ENCODE measurements at places on chromosomes 5 and 9. TPM values are rescaled to one million over a fixed set of nuclear protein-coding genes. Genes with fewer than 3 reads are reported as not detected.

DNA sequence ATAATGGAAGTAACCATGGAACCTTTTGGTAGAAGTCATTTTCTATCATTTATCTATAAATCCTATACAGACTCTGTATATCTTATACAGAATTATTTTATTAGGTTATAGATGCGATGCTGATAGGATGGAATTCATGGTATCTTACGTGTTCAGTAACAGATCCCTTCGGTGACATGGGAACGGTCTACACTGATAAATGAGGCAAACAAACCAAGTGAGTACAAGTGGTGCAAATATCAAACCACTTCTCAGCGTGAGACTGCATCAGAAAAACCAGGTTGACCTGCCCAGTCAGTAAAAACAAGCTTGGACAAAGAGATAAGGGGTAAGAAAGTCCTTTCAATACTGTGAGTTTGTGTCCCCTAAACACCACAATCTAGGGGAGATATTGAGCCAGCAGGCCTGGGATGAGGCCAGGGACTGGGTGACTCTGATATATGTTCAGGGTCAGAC lies 215.5 kb downstream of the GAPVD1 start:
- peaks cover 39% of the 10 kb centered on the region for H3K36me3 ChIP-seq
- peaks cover 4% of the 10 kb centered on the region for H3K4me1 ChIP-seq
- DNase-seq, result no peak
- H3K4me3 ChIP-seq, result no peak overlapping the region

- peak within 1 kb of the TSS; percentile 72 for H3K4me3 ChIP-seq
- H3K27ac ChIP-seq, result peak within 1 kb of the TSS; percentile 70
- H3K36me3 ChIP-seq, result no peaks in the 10 kb centered on the region
- peaks cover 40% of the 10 kb centered on the region for H3K4me1 ChIP-seq
- peak; percentile 32 for DNase-seq
Measured at GRCh38 chr9:4666042-4666699, at the start of gene SPATA6L. TSS of gene SPATA6L (minus strand) at chr9:4666480. CDS start at chr9:4666250, 230 bp downstream.

DNA sequence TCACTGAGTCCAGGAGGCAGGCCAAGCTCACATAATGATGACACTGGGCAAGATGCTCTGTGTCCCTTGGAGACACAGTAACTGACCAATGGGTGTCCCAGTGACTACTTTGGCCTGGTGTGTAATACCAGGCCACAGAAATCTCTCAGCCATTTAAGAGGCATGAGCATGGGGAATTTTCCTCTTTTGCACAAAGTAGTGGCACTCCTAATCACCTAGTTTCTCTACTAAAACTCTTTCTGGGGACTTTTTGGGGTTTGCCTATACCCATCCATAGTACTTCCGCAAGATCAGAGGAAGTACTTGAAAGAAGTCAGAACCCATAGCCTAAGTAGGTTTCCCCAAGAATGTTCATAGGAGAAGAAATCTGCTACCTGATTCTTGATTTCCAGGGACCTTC lies 161.9 kb downstream of the ARSB start:
- H3K36me3 ChIP-seq, result no peaks in the 10 kb centered on the region
- no peaks in the 10 kb centered on the region for H3K4me1 ChIP-seq
- no peak for DNase-seq
- H3K27ac ChIP-seq, result no peak overlapping the region
- no peaks in the 10 kb centered on the region for H3K27me3 ChIP-seq

GRCh38 chr5:134574521-134574920 lies 49.1 kb downstream of the JADE2 start:
- no peaks in the 10 kb centered on the region for H3K27me3 ChIP-seq
- DNase-seq, result no peak
- H3K4me3 ChIP-seq, result no peak overlapping the region
- H3K4me1 ChIP-seq, result peaks cover 36% of the 10 kb centered on the region
- H3K27ac ChIP-seq, result peak overlapping the region; percentile 70

DNA sequence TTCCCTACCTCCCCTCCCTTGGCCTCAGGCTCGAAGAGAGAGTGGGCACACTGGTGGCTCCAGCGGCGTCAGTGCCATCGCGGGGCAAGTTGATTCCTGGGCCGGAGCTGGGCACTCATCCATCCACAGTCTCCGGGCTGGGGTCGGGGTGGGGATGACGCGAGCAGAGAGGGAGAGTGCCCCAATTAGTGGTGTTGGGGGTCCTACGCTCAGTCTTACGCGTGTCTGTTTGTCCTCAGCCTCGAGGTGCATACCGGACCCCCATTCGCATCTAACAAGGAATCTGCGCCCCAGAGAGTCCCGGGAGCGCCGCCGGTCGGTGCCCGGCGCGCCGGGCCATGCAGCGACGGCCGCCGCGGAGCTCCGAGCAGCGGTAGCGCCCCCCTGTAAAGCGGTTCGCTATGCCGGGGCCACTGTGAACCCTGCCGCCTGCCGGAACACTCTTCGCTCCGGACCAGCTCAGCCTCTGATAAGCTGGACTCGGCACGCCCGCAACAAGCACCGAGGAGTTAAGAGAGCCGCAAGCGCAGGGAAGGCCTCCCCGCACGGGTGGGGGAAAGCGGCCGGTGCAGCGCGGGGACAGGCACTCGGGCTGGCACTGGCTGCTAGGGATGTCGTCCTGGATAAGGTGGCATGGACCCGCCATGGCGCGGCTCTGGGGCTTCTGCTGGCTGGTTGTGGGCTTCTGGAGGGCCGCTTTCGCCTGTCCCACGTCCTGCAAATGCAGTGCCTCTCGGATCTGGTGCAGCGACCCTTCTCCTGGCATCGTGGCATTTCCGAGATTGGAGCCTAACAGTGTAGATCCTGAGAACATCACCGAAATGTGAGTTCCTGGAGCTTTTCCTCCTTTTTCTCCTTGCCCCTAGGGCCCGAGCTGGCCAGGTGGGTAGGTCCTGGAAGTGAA lies 861 bp downstream of the NTRK2 start:
- H3K27ac ChIP-seq, result no peak overlapping the region
- no peak for DNase-seq
- peaks cover 14% of the 10 kb centered on the region for H3K4me1 ChIP-seq
- peaks cover 25% of the 10 kb centered on the region for H3K27me3 ChIP-seq
- no peak overlapping the region for H3K4me3 ChIP-seq

GRCh38 chr5:15807871-15808270 lies 307.9 kb downstream of the FBXL7 start:
- H3K36me3 ChIP-seq, result no peaks in the 10 kb centered on the region
- DNase-seq, result peak; percentile 10
- H3K4me1 ChIP-seq, result no peaks in the 10 kb centered on the region
- H3K27me3 ChIP-seq, result no peaks in the 10 kb centered on the region

DNA sequence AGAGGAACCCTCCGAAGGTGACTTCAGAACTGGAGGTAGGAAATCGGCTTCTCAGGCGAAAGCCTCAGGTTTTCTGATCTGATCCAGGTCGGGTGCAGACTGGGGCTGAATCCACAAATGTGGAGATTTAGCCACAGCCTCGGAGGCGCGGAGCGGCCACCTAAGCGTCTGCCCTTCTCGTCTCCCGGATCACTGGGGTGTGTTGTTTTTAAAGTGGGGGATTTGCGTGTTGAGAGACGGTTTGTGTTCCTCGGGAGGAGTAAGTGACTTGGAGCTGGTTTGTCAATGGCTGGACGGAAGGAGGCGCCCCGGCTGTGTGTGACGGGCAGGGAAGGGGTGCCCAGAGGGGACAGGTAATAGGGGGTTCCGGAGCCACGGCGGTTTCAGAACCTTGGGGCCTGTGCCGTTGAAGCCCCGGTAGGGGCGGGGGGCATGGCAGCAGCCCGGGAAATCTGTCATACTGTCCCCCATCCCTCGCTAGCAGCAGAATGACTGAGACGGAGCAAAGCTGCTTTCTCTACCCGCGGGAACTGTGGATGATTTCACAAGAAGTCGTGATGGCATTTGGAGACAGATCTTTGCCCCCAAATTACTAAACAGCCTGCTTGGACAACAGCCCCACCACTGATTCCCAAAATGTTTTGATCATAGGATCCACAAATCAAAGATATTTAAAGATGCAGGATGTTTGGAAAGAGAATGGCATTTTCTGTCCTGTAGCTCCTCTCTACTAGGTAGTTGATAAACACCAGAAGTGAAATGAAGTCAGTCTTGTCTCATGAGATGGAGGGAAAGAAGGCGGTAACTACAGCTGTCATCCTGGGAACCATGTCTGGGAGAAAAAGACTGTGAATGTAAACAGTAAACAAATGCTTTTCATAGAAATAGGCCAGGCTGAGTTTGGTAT lies 216.5 kb downstream of the PDZD2 start:
- H3K27me3 ChIP-seq, result no peaks in the 10 kb centered on the region
- peak overlapping the region; percentile 49 for H3K27ac ChIP-seq
- peak; percentile 48 for DNase-seq
- no peaks in the 10 kb centered on the region for H3K36me3 ChIP-seq
- H3K4me3 ChIP-seq, result peak overlapping the region; percentile 76
- peaks cover 11% of the 10 kb centered on the region for H3K4me1 ChIP-seq

DNA sequence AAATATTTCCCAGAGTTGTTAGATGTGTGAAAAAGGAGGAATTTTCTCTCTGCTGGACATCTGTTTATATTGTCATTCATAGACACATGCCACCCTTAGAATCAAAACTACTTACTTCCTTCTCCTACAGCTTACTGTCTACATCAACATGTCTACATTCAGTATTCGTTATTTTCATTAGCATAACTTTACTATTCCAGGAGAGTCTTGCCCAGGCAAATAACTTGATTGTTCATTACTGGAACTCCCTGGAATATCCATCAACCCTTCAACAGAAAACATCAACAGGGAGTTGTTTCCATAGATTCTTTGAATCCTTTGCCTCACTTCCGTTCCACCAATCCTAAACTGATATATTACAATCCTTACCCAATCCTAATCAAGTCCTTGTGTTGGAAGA lies 457.5 kb upstream of the ZNF608 start:
- no peaks in the 10 kb centered on the region for H3K27me3 ChIP-seq
- no peaks in the 10 kb centered on the region for H3K36me3 ChIP-seq
- no peaks in the 10 kb centered on the region for H3K4me1 ChIP-seq
- no peak overlapping the region for H3K27ac ChIP-seq
- DNase-seq, result no peak

DNA sequence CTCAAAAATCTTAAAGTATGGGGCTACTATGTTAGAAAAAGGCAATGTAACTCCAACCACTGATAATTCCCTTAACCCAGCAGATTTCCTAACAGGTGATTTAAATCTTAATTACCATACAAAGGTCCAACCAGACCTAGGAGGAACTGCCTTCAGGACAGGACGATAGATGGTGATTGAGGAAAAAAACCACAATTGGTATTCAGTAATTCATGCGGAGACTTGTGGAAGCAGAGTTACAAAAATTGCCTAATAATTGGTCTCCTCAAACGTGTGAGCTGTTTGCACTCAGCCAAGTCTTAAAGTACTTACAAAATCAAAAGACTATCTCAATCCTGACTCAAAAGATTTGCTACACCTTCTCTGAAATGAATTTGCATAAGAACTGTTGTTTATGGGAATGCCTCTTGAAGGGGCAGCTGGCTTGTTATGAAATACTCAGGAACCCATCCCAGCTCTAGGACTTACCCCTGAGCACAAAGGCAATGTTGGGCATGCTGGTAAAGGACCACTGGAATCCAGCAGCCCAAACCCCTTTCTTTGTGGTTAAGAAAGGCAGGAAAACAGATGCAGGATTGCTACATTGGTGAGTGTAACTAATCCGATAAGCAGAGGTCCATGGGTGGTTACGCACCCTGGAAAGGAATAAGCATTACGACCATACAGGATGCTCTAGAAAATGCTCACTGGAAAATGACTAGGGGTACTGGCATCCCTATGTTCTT lies 26.7 kb upstream of the EPB41L4A start:
- H3K27ac ChIP-seq, result no peak overlapping the region
- DNase-seq, result peak; percentile 1
- H3K27me3 ChIP-seq, result no peaks in the 10 kb centered on the region
- peaks cover under 1% of the 10 kb centered on the region for H3K36me3 ChIP-seq
- H3K4me1 ChIP-seq, result no peaks in the 10 kb centered on the region

DNA sequence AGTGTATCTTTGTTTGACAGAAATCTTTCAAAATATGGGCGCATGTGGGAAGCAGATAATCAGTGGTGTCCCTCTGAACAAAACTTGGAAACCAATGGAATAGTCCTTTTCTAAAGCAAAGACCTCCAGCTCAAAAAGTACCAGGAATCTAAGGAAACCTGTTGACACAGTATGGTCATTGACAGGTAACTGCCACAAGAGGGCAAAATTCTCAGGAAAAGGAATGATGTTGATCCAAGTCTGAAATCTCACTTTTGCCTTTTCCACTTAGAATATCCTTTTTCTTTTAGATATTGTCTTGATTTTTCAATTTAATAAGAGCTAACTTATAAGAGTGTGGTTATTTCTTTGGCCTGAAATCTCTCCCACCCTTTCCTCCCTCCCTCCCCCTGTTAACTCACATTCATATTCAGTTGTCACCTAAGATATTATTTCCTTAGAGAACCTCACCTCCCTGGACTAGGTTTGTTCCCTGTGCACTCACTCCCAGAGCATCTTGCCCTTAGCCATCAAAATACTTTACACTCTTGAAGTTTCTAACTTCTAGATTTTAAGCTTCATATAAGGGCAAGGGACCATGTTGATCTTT lies 59.0 kb upstream of the BARX1 start:
- peak; percentile 62 for DNase-seq
- H3K36me3 ChIP-seq, result no peaks in the 10 kb centered on the region
- H3K27me3 ChIP-seq, result no peaks in the 10 kb centered on the region

- H3K27ac ChIP-seq, result no peak overlapping the region
- DNase-seq, result no peak
- no peaks in the 10 kb centered on the region for H3K27me3 ChIP-seq
Measured at GRCh38 chr5:168612123-168612522, 33.0 kb upstream of the PANK3 start.

The TMEM161B gene
- total RNA-seq, result 19.9 TPM

The TMEM252 gene
- not detected for total RNA-seq

The MLANA gene
- total RNA-seq, result not detected

The FOXD4L5 gene
- total RNA-seq, result 0.52 TPM

Measured in MCF 10A (cell line).